ENCODE measurements at places on chromosomes 11 and 22.
A peak's percentile ranks its signal among the peaks of the same experiment; 100 is the strongest.

DNA sequence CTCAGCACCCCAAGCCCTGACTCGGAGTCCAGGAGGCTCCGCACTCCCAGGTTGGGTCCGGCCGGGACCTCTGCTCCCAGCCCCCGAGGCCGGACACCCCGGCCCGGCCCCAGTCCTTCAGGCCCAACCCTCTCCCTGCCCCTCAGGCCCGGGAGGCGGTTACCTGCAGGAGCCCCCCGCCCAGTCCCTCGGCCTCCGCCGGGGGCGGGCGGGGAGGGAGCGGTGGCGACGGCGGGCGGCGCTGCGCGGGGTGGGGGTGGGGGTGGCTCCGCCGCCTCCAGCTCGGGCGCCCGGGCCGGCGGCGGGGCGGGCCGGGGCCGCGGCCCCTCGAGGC is 310 bp downstream of the TCF20 start:
- DNase-seq, result peak; percentile 20

DNA sequence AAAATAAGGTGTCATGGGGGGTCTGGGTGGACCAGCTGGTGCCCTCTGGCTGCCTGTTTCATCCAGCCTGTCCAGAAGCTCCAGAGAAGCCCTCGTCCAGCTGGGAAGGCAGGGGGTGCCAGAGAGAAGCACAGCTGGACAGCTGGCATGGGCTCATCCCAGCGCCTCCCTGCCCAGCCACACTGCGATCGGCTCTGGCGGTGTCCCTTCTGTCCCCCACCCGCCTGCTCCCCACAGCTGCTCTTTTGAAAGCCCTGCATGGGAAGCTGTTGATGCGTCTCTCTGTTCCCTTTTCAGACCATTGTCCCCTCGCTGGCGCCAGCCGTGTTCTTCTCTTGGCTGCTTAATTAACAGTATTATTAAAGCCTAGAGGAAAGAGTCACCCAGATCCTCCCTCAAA is 86.5 kb downstream of the MN1 start:
- DNase-seq, result no peak

DNA sequence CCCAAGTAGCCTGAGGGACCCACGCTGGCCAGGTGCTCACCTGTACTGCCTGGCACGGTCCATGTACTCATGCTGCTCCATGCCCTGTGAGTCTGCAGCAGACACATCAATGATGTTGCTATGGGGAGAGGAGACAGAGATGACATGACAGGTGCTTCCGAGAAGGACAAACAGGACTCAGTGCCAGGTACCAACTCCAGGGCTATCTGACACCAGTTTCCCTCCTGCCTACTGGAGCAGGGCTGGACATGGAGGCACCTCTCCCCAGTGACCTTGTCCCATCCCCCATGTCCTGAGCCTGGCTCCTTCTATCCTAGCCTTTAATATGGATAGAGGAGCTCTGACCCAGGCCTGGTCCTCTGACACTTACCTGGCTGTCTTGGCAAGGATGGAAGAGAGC is 4.4 kb downstream of the LAMTOR1 start:
- no peak for DNase-seq

DNA sequence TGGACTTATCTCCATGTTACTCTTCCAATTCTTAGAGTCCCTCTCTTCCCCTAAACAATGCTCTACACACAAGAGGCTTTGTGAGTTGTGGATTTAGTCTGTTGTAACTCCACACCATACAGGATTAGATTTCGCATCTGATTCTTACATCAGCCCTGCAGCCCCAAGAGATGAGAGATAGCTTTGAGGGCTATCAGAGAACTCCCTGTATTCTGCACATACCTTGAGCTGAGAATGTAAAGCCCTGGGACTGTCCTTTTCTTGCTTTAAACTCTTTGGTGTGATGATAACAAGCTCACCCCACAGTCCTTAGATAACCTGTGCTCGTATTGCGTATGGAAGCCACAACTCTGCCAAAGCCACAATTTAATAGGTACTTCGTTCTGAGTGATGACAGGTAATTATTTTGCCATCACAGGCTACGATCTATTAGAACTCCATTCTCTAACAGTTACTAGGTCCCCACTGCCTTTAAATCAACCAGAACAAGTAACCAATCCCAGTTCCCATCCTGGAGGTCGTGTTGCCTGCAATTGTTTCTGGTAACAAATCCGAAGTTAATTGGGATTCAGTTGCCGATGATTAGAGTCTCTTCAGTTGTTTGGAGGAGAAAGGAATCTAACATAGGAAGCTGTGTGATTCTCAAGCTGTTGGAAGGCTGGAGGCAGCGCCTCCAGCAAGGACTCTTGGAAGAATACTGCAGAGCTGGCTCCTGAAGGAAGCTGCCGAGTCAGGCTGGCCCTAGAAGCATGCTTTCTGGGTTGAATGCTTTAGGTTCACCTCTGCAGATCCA is 1.3 kb upstream of the PARVG start:
- no peak for DNase-seq

DNA sequence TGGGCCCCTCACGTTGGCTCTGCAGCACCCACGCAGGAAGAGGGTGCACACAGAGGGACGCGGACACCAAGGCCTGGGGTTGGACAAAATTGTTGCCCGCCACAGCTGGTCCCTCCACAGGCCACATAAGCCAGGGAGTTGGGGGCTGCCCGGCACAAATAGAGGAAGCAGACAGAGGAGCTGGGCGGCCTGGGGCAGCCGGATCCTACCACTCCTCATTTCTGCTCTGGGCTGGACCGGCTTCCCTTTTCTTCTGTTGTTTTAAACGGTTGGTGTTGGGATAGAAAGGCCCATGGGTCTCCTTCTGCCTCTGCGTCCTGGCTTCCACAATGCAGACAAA is 36.4 kb upstream of the LINC01488 start:
- no peak for DNase-seq

GRCh38 chr22:44002324-44002723 is 21.8 kb upstream of the PARVB start:
- no peak for DNase-seq

- no peak for DNase-seq
Observed at GRCh38 chr11:8362491-8362890, 98.8 kb upstream of the LMO1 start.

GRCh38 chr11:86885311-86885710 is 69.9 kb downstream of the FZD4 start:
- DNase-seq, result no peak

DNA sequence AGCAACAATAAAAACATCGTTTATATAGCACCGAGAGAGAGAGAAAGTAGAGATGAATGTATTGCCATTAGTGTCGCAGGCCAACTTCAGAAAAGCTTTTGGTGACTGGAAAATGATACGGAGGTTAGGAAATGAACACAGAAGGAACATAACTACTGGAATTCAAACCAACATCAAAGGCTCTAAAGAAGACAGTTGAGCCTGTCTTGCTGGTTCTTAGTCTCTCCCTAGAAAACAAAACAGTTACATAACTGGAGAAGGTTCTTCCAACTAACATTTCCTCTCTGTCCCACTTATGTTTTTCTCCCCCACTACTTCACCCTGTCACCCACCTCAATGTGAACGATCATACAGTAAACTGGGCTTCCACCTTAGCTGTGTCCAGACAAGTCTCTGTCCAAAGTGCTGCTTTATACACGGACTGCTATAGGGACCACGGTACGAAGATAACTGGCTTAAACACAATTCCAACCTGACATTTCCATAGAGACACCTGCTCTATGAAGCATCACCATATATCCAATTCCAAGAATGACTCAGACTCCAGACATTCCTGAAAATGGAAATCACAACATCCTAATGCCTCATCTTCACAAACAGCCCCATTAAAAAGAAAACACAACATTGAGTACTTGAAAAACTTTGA is 85.2 kb upstream of the ARHGAP32 start:
- DNase-seq, result no peak

GRCh38 chr11:832529-833113 is at the start of gene CD151:
CD151 (plus strand) TSS chr11:832952; CDS start chr11:836070, 3,118 bp downstream.
- DNase-seq, result no peak

DNA sequence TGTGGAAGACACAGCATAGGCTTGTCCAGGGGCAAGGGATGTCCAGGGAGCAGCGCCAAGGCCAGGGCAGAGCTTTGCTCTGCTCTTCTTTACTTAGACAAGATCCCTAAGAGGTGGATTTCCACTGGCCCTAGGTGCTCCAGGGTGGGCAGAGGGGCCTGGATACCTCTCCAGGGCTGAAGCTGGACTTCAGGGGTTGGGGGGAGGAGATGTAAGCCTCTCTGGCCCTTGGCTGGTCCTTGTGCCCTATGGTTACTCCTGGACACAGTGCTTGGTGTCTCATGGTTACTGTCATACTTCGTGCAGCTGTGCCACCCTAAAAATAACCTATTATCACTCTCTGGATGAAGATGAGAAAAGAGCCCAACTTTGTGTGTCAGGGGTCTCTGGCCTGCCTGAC is 12.9 kb upstream of the KCNJ11 start:
- no peak for DNase-seq

DNA sequence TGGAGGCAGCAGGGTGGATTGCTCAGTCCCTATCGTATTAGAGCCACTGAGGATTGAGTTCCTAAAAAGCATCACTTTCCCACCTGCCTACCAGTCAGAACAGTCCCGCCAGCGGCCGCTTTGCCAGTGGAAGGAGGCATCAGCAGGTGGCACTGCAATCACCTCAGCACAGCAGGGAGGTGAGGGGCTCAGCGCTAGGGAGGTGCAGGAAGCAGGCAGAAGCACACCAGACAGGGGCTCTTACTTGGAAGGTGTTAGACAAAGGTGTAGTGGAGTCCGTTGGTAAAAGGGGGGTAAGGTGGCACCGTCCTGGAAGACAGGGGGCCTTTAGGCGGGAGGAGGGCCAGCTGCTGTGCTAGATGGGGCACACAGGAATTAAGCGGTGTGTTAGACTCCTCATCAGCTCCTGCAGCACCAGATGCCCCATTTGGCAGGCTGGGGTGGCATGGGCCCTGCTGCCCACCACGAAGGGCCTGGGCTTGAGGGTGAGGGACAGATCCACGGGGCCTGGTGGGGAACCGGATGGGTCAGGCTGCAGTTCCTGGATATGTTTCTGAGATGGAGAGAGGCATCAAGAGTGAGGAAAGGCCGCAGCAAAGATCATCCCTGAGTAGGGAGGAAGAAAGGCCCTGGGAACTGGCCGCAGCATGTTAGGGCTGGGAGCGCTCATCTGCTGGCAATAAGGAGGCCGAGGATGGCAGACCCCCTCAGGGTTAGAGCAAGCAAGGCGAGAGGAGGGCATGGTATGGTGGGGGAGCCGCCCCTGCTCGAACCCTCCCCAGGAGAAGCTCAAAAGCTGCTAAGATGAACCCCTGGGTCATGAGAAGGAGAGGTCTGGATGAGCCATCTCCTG is 42.5 kb downstream of the C11orf58 start:
- DNase-seq, result no peak
